ENCODE measurements at places on chromosomes 7 and 10.
A peak's percentile ranks its signal among the peaks of the same experiment; 100 is the strongest.

- DNase-seq, result no peak
Observed at GRCh38 chr7:20816372-20816959, 29.8 kb upstream of the SP8 start.

DNA sequence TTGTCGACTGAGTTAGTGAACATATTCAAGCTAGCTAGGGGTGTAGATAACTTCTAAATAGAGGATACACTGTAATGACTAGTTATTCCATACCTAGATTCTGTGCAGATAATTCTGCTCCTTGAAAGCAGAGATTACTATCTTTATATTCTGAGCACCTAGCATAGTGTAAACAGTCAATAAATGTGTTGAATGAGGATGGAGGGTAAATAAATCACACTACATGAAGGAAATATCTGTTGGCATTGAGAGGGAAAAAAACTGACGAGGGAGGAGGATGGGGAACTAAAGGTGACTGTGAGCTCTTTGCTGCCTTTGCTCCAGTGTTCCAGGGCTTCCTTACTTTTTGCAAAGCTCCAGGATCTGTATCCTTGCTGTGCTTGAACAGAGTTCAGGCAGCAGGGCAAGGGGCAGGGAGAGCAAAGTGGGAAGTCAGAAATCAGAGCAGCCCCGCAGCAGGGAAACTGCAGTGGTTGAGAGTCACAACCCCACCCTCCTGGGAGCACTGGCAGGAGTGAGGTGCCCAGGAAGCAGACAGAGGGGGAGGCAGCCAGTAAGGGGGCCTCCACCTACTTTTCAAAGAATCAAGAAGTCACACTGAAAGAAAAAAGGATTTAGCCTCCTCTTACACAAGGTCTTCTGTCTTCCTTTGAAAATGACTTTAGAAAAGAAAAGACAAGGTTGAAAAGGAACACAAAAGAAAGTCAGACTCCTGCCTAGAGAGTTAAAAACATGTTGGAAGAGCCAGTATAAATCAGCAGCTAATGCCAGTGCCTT, 71.8 kb upstream of the LRRN3 start:
- no peak for DNase-seq

DNA sequence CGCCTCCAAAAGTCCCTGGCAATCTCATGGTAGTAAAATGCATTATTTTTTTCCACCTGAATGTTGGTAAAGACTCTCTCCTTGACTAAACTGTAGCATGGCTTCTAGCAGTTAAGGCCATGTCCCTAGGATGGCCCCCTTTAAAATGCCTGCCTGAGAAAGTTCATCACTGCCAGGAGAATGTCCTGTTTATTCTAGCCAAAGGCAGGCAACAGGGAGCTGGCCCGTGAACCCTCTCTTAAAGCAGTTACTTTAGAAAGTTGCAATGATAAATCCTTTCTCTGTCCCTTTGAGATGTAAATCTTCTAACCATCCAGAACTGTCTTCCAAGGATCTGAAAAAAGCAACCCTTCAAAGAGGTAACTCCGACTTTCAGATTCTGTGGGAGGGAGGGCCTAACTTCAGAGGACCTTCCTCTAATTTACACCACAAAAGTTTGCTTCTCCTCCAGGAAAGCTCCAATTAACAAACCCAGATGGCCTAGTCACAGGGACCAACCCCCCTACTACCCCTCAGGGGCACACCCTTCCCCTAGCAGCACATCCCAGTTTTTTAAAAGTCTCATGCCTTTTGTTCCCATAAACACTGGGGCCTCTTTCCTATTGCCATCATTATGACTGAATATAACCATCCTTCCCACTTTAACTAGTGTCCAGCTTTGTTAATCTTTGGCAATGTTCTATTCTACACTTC, 5.5 kb downstream of the DNTT start:
- no peak for DNase-seq

- no peak for DNase-seq
Observed at GRCh38 chr7:22377703-22378102, 20.7 kb upstream of the RAPGEF5 start.

GRCh38 chr10:71253981-71254818, 41.8 kb downstream of the UNC5B start:
- no peak for DNase-seq

DNA sequence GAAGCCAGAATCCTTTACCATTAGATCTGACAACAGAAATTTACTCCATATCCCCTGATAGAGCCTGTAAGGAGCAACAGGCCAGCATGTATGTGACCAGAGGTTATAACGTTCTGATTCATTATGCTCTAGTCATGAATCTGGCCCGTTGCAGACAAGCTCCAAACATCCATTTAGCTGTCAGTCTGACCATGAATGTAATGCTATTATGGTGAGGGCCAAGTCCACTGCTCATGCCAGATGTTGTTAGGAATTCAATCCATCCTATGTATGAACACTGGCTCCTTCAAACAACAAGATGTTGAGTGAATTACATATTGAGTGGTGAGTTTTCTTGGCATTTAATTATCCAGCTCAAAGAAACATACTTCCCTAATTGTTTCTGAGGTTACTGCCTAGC, 610.1 kb upstream of the ANKRD30A start:
- no peak for DNase-seq

- no peak for DNase-seq
Observed at GRCh38 chr10:49444349-49444748, 48.5 kb upstream of the DRGX start.

GRCh38 chr10:89042562-89042961, 52.0 kb downstream of the FAS start:
- no peak for DNase-seq

- no peak for DNase-seq
Observed at GRCh38 chr10:97873569-97873968, 23.9 kb downstream of the GOLGA7B start.

DNA sequence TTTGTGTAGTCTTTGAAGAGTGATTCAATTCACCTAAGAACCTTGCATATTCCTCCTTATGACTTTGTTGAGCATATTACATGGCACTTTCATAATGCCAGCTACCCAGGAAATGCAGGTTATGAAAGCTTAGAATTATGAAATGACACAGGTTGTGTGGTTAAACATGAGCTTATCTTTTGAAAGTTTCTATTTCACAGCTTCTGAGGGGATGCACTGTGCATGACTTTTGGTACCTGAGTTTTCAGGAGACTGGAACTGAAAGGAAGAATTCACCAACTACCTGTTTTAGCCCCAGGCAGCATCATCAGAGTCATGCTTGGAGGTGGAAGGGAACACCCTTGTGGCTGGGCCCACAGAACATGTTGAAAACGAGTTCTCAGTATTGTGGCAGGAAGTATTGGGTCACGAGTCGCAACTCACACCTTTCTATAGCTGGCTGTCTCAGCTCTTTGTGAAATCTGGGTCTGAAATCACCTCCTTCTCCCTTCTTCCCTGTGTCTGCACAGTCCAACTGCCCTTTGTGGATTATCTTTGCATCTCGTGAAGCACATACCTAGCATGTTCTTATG, 228.2 kb downstream of the PTEN start:
- DNase-seq, result no peak

- DNase-seq, result no peak
Observed at GRCh38 chr10:45452743-45453452, 78.9 kb downstream of the ALOX5 start.

DNA sequence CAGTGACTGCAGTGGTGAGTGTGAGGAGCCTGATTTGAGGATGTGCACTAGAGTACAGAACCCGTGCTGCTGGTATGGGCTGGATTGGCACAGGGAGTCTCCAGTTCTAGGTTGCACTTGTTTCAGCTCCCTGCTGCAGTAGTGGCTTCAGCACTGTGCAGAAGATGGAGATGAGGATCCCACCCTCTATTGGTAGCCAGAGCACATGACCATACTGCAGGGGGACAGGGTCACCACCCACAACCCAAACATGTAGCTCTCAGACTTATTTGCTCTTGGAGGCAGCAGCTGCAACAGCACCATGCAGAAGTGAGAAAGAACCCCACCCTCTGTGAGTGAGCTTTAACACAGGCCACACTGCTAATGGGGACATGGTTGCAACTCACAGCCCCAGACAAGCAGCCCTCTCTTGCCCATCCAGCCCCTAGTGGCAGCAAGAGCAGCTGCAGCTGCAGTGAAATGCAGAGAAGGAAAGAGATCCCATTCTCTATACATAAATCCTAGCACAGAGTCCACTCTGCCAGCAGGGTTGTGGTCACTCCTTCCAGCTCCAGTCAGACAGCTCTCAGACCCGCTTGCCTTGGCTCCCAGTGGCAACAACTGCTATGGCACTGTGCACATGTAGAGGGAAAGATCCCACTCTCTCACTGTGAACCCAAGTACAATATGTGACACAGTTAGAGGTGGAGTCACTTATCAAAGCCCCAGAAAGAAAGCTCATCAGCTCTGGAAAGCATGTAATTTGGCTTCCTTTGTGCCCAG, 51.4 kb upstream of the SCIN start:
- DNase-seq, result no peak

DNA sequence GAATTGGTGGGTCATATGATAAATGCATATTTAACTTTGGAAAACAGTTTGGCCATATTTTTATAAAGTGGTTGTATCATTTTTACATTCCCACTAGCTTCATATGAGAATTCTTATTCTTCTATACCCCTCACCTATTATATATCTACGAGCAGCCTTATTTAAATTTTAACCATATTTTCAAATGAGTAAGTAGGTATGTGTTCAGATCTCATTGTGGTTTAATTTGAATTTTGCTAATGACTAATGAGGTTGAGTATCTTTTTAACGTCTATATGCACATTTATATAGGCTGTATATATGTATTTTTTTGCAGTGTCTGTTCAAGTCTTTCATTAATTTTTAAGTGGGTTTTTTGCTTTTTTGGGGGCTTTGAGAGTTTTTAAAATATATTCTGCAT, 14.2 kb downstream of the RAB18 start:
- no peak for DNase-seq

DNA sequence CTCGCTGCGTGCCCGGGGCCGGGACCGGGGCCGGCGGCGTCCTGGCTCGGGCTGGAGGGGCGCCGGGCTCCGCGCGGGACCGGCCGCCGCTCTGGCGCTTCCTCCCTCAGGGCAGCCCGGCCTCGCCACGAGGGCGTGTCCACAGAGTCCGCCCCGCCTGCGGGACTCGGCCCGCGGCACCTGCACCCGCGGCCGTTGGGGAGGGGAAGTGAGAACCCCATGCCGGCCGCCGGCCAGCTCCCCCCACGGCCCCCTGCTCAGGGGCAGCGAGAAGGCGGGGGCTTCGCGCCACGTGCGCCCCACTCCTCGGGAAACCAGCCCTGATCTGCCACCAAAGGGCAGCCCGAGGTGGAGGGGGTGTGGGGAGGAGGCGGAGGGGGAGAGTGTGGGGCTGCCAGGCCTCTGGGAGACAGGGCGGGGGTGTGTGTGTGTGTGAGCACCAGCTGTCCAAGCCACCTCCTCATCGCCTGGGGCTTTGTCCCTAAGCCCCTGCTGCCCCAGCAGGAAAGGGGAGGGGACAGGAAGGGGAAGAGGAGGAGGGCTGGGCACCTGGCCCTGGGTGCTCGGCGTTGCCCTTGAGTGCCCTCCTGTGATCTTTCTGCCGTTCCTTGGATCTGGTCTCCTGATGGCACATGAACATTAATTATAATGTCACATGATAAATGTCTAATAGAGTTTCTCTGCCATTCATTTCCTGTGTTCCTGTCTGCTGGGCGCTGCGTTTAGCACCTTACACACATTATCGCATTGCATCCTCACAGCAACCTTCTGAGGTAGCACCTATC, at the start of gene PIK3AP1:
Gene PIK3AP1, minus strand, starts transcription at position 93 of the 785 bp plus-strand sequence. CDS start 120 bp downstream, outside the sequence.
- DNase-seq, result peak; percentile 70

DNA sequence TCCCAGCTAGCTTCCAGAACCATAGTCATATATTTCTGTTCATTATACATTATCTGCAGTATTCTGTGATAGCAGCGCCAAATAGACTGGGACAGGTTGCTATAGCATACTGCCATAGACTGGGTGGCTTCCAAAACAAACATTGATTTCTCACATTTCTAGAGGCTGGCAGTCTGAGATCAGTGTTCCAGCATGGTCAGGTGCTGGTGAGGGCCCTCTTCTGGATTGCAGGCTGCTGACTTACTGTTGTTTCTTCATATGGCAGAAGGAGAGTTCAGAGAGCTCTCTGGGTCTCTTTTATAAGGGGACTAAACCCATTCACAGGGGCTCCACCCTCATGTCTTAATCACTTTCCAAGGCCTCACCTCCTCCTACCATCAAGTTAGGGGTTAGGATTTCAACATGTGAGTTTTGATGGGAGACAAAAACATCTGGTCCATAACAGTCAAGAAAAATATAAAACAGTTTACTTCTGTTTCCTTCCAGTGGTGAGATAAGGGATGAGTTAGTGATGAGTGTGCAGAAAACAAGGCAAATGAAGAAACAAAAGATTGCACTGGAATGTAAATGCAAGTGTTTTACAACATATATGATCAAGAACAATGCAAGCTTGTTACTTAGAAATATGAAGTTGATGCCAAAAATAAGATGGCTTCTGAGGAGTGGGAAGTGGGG, 399.0 kb upstream of the C7orf33 start:
- DNase-seq, result no peak

GRCh38 chr10:71351087-71351486, 32.0 kb downstream of the SLC29A3 start:
- DNase-seq, result no peak

DNA sequence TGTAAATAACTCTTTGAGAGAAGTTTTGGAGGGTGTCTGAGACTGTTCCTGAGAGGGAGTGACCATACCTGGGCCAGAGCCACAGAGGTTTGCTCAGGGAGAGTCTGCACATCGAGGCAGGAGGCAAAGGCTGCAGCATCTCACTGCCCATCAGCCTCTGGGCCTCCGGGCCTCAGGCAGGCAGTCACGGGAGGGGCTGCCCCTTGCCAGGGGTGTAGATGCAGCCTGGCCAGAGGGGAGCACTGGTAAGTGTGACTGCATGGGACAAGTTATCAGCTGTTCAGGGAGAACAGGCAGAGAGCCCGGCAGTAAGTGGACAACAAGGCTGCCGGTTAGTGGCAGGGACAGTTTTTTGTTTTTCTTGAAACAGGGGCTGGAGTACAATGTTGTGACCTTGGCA, 55.9 kb downstream of the ZNF467 start:
- DNase-seq, result no peak

DNA sequence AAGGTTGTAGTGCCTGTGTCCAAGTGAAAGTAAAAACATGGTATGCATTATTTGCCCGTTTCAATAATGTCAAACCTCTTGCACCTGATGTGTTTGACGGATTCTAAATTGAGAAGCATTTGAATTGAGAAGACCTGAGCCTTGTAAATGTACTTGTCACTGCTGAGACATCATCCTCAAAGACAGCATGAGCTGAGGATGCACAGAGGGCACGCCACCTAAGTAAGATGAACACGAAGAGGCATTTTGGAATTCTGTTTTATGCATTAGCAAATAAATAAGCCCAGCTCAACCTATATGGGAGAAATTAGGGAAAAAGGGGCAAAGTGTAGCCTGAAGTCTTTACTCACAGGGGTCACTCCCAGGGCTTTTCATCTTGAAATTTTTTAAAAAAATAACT, 73.8 kb upstream of the SORCS1 start:
- DNase-seq, result no peak

- DNase-seq, result no peak
Observed at GRCh38 chr7:39693812-39694211, 70.4 kb downstream of the RALA start.
